ENCODE measurements at places on chromosomes 3 and 15.

- DNase-seq, result no peak
These were observed 218.0 kb downstream of the ZBTB20 start for GRCh38 chr3:114928989-114929640.

DNA sequence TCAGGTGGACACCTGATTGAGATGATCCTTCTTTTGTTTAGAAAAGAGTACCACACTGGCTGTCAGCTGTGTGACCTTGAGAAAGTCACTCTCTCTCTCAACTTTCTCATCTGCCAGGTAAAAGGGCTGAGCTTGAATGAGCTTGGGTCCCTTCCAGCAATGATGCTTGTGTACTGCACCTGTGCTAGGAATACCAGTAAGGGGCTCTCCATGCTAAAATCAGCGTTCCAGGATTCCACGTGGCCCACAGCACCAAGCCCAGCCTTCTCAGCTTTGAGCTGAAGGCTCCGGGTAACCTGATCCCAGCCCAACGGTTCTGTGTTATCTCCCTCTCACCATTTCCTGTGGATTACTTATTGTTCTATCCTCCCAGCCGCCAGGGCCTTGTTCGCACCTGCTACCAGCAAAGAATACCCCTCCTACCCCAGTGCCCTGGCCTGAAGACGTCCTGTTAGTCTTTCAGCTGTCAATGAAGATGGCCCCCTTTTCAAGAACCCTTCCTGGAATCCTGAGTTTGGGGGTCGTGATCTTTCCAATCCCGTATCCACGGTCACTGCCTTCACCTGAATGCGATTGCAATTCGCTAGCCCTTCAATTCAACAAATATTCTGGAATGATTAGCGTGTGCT, 54.2 kb upstream of the CGNL1 start:
- DNase-seq, result no peak

GRCh38 chr3:189646853-189647542, 15.8 kb downstream of the TP63 start:
- DNase-seq, result no peak

DNA sequence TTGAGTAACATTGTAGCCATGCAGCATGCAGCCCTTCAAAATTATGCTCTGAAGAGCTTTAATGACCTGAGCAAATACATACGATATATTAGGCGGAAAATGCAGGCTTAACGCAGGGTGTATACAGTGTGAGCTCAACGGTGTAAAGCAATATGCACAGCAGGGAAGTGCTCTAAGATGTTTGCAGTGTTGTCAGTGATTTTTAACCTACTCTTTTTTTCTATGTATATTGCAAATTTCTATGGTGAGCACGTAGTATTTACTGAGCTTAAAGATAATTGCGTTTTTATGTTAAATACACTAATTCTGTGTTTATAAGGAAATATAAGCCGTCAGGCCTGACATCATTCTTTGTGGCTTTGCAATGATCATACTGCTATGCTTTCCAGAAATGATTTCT, 42.1 kb downstream of the DGKG start:
- no peak for DNase-seq

DNA sequence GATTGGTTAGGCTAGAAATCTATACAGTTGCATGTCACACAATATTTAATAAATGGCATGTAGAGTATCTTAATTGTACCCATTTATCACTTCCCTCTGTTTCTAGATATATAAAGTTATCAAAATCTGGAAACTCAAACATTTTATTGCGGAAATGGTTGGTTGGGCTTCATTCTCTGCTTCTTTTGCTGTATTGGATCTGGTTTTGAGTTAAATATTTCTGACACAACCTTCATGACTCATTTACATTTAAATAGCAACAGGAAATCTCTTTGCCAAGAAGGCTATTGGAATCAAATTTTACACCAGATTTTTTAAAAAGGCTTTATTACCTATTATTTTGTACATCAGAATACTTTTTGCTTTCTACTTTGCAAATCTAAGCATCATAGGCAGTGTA, 153.8 kb downstream of the EBLN2 start:
- no peak for DNase-seq

- no peak for DNase-seq
These were observed 79.5 kb upstream of the UMPS start for GRCh38 chr3:124650798-124651197.

DNA sequence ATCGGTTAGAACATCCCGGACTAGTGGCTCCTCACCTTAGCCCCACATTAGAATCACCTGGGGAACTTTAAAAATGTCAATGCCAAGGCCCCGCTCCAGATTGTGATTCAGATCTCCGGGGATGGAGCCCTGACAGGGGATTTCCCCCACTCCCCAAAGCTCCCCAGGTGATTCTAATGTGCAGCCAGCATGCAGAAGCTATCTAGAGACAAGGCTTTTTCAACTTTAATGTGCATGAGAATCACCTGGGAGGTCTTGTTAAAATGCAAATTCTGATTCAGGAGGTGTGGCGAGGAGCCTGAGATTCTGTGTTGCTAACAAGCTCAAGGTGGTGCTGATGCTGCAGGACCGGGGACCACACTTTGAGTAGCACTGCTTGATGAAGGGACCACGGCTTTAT, 156.7 kb downstream of the RAB11A start:
- no peak for DNase-seq

DNA sequence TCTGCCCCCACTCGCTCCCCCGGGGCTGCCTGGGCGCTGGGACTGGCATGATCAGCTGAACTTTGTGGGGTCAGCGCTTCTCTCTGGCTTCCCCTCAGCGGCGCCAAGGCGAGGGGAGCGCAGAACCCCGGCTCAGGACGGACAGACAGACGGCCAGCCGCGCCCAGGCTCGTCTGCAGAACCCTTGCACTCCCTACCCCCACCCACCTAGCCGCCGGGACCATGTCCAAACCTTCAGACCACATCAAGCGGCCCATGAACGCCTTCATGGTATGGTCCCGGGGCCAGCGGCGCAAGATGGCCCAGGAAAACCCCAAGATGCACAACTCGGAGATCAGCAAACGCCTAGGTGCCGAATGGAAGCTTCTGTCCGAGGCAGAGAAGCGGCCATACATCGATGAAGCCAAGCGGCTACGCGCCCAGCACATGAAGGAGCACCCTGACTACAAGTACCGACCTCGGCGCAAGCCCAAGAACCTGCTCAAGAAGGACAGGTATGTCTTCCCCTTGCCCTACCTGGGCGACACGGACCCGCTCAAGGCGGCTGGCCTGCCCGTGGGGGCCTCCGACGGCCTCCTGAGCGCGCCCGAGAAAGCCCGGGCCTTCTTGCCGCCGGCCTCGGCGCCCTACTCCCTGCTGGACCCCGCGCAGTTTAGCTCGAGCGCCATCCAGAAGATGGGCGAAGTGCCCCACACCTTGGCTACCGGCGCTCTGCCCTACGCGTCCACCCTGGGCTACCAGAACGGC, 621 bp downstream of the SOX14 start:
- no peak for DNase-seq

DNA sequence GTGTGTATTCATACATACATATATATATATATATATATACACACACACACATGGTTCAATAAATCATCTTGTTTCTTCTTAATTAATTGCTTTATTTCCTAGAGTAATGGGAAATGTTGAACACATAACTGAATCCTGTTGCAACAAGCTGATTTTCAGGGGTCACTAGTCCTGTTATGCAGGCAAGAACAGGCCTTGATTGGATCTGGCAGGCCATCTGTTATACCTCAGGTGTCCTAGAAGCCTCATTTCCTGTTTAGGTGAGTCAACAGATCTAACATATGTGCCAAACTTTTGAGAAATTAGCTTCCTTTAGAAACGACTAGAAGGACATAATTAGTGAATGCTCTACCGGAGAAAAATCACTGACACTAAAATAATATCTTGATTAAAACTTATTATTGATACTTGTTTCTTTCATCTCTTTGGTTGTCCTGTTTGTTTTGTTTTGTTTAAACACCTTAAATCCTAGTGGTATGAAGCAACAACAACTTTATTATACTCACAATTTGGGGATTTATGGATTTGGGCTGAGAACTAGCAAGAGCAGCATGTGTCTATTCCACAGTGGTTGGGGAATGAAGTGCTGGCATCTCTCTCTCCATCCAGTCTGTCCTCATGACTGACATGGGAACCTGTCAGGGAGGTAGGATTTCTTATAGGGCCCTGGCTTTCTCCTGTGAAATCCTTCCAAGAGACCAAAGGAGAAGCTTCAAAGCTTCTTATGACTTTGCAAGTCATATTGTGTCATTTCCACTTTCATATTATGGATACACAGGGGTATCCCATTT, 552.6 kb downstream of the NSUN3 start:
- no peak for DNase-seq

DNA sequence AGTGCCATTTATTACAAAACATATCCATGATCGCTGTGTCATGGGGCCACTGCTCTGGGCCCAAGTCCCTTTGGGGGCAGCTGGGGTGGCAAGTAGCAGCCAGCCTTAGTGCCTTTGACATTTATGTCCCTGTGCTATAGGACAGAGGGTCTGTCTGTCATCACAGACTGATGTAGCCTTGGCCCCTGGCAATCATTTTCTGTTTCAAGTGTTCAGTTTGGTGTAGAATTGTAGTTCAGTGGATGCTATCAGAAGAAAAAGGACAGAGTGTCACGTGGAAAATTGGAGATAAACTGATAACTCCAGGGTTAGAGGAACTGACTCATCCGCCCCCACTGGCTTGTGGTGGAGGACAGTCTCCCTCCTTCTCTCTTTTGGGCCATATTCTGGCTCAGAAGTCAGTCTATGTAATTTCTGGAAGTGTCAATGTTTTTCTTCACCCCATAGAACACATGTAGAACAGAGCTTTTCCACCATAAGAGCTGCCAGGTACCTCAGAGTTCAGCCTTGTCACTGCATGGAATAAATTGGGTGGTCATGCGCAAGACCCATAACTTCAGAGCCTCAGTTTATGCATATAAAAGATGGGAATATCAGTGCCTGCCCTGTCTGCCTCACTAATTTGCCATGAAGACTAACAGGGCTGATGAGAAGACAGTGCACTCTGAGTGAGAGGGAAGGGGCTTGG, 4.5 kb upstream of the MRPS22 start:
- DNase-seq, result no peak

DNA sequence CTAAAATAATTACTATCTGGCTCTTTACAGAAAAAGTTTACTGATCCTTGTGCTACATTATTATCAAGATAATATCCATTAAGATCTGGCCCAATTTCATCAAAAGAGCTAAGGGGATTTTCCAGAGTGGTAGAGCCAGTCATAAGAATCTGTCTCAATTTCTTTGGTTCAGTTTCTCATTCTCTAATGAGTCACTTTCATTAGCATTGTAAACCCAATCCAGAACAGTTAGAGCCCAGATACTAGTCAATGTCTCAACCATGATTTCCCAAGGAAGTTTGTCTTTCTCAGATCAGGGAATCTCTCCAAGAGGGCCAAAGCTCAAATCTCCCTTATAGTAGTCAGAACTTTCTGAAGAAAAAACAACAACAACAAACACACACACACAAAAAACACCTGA, 131.1 kb upstream of the PPP2R3A start:
- no peak for DNase-seq

DNA sequence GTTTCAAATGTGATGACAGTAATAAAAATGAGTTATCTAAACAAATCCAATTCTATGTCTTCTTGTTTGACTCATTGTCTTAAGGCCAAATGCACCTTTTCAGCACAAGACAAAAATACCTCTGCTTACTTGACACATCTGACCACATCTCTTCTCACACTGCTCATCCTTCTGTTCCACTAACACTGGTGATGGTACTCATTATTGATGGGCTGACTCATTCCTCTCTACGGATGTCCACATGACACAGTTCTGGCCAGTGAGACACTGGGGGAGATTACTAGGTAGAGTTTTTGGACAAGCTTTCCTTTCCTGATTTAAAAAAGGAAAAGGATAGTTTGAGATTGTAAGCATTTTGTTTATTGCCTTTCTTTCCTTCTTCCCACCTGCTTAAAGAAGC, 410.6 kb upstream of the THRB start:
- no peak for DNase-seq

DNA sequence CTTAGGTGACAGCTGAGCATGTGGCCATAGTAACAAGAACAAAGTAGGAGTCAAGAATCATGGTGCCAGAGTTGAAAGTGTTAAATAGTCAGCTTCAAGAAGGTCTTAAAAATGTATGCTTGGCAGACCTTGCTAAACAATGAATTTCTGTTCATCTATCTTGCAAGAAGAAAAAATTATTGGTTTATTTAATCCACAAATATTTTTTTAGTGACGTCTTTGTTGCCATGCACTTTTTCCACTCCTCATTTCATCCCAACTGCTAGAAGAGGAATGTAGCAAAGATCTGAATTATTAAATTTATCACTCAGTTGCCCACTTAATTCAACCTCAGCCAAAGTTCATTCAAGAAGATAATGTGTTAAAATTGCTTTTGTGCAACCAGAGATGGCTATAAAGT, 3.2 kb upstream of the SLC4A7 start:
- DNase-seq, result no peak

DNA sequence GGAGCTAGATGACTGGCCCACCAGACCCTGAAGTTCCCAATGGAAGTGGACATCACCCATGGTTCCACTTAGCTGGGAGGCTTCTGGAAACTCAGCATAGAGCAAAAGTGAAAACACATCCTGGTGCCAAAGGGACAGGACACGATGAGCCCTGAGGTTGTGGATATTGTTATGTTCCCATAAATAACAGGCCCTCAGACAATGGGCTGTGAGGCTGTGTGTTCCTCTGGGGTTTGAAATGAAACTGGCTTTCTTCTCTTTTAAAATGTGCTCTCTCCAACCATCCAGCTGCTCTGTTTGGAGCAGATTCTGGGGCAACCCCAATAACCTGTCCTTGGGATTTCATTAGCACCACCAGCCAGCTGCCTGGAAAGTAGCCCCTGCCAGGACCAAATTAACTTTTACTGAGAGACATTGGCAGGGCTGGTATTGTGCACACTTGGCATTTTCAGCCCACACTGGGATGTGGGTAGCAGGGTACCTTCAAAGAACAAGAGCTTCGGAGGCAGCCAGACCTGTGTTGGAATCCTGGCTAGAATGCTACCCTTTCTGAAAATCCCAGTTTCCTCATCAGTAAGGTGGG, 97.5 kb downstream of the DNAJB8 start:
- no peak for DNase-seq

- no peak for DNase-seq
These were observed 53.4 kb downstream of the UMPS start for GRCh38 chr3:124783696-124784095.

DNA sequence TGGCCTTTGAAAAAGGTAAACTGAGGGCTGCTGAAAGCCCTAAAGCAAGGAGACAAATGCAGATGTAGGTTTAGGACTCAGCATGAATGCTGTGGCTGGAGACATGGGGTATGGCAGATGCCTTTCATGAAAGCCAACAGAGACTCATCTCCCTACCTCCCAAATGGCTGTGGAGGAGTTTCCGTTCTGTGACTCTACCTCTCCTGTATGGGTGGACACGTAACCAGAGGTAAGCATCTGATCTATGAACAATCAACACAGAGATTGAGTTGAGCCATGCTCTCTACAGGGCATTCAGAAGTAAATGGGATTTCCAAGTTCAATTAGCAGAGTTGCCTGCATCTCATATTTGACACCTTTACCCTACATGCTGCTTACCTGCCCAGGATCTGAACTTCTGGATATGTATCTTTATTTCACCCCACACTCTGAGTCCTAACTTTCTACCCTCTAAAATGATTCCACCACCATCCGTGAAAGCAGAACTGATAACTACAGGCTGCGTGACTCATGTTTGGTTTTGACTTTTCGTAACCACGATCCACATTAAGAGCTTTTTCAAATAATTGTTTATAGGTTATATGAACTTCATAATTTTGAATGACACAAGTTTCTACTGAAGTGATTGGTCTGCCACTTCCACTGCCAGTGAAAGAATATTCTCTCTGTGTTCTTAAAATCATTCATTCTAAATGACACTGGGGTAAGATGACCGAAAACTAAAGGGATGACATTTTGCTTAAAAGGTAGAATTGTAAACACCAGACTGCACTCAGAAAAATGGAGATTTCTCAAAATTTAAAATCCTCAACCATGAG, 1058.7 kb downstream of the FHIT start:
- no peak for DNase-seq

- DNase-seq, result no peak
These were observed 22.4 kb downstream of the LDHAL6B start for GRCh38 chr15:59229015-59229414.

Data from activated T-helper 9 cell treated with anti-CD3 and anti-CD28 coated beads, Interleukin-2, amount 50 U/mL, for 16 hours (primary cell).